Activated CD4-positive, alpha-beta T cell treated with anti-CD3 and anti-CD28 coated beads for 48 hours (primary cell): ENCODE measurements at places on chromosomes 12 and 14.

GRCh38 chr12:78739653-78740052 lies 124.9 kb upstream of the SYT1 start:
- DNase-seq: no peak

DNA sequence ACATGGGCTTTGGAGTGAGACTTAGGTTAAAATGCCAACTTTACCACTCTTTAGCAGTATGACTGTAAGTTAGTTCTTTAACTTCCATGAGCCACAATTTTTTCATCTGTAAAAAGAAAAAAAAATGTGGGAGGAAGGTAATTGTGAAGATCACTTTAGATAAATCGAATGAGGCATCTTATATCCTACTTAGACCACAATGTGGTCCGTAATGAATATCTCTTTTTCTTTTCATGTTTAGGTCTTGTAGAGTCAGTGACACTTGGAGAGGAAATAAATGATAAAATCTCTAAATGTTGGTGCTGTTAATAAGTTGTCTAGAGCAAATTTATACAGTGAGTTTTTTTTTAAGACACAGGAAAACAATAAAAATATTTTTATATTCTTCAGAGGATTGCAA lies 34.3 kb downstream of the RGS6 start:
- no peak for DNase-seq

DNA sequence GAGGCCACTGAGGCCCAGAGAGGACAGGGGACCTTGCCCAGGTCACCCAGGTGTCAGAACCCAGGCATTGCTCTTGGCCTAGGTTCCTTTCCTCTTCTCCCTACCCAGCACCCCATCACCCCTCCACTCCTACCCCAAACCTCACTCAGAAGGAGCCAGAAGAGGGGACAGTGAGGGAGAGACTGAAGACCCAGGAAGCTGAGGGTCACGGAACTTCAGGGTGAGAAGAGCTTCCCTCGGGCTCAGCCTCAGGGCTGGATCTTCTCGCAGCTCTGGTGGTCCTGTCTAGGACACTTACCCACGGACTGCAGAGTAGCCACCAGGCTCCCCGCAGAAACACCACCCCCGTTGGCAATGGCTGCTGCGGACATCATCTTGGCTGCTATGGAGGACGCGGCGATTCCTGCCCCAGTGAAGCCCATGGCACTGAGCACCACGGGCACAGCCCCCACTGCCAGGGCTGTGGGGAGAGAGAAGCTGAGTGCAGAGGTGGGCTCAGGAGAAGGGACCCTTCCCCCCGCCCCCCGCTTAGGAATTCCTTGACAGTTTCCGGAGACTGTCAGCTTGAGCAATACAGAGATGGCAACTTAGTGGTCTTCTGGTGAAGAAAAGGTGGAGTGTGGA lies 1.1 kb downstream of the IFI27L2 start:
- DNase-seq: no peak

GRCh38 chr14:32307881-32308582 lies 21.1 kb upstream of the AKAP6 start:
- DNase-seq: no peak

- DNase-seq: no peak
These were observed 58.3 kb downstream of the ANAPC7 start for GRCh38 chr12:110345176-110345661.

GRCh38 chr12:57027011-57027804 lies 10.9 kb upstream of the TAC3 start:
- peak; percentile 25 for DNase-seq

DNA sequence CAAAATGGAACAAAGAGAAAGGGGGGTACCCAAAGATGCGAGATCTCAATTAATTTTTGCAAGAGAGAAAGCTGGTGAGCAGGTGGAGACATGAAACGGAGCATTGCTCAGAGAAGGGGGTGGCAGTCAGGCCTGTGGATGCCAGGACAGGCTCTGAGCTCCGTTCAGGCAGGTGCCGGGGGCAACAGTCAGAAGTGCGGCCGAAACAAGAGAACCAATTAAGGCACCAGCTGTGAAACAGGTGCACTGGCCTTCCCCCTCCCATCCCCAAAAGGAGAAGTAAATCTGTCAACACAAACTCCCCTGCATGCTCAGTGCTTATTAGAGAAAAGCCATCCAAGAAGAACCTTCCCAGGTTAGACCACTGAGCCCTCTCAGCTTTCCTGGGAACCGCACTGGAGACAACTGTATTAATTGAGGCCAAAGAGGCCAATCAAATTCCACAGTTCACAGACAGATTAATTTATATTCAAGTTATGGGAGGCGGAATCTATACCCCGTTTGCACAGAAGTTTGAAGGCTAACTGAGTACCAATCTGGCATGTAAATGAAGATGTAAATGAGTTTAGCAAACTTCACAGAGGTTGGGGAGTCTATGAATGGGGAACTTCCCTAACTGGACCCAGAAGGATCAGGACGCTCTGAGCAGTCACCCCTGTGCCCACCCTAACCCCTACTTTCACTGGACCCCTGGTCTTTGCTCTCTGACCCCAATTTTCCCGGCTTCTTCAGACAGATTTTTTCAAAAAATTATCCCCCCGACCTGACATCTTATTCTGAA lies 20.9 kb downstream of the OAS2 start:
- DNase-seq: no peak

DNA sequence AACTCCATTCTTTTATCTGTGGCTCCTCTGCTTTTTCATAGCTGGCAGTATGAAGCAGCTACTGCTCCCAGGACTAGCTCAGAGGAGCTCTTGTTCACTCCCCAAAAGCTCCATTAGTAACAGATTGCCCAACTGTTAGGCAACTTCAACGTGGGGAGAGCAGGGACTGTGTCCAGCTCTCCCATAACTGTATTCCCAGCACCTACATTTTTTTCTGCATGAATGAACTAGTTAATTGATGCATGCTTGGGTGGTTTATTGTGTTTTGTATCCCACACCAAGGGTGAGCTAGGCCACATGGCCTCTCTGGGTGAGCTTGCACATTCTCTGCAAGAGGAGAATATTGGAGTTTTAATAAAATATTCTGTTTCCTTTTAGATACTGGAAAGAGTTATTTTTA lies 15.2 kb downstream of the STON2 start:
- DNase-seq: no peak

GRCh38 chr12:79174626-79175025 lies 310.1 kb downstream of the SYT1 start:
- no peak for DNase-seq
